ENCODE measurements at places on chromosomes 2 and 18.
A peak's percentile ranks its signal among the peaks of the same experiment; 100 is the strongest.

GRCh38 chr2:103293742-103294077 lies 531.9 kb downstream of the TMEM182 start:
- no peak for DNase-seq

DNA sequence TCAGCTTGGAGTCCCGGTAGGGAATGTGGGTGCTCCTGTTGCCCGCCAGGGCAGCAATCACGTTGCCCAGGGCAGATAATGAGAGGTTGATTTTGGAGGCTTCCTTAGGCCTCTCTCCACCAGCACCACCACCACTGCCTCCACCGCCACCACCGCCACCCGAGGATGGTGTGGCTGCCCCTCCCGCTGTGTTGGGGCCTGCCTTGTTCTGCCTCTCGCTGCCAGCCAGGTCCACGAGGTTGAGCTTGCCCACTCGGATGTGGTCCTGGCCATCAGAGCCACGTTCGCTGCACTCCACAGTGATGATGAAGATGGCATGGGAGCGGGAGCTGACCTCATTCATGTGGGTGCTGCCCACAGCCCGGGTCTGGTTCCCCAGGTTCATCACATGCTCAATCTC lies 1.3 kb downstream of the KIF3C start:
- DNase-seq = no peak

DNA sequence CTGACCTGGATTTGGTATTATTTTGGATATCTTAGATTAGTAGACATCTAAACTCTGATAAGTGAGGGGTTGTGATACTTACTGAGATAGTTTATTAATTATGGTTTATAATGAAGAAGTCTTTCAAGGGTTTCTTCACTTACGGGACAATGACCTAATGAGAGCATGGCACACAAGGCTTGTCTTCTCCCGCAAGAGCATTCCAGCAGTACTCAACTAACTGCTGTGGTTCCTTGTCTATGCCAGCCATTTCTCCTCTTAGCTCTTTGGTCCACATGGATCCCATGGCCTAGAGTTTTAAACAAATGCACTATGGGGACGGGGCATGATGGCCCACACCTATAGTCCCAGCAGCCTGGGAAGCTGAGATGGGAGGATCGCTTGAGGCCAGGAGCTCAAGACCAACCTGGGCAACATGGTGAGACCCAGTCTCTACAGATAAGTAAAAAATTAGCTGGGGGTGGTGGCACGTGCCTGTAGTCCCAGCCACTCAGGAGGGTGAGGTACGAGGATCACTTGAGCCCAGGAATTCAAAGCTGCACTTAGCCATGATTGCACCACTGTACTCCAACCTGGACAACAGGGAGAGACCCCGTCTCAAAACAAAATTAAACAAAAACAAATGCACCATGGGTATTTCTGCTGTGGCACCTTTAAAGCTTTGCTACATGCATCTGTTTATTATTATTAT lies 161.7 kb upstream of the MYCN start:
- no peak for DNase-seq

DNA sequence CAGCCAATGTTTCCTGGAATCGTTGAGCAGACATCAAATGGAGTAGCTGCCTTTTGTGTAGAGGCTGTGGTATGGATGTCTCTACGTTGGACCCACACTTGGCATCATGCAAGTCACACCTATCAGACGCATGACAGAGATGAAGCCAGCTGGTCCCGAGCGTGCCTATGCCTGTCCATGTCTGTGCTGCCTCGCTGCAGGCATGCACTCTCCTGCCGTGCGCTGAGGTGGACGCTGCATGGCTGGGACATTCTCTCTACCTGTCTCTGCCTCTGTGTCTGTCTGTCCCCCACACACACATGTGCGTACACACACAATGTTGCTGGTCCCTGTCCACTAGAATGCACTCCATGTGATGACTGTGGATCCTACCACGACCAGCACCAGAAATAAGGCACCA lies 514.2 kb upstream of the MYT1L start:
- DNase-seq = no peak

- DNase-seq = no peak
Measured at GRCh38 chr2:217943446-217944321, 59.1 kb downstream of the TNS1 start.

GRCh38 chr2:239946562-239946863 lies 78.6 kb downstream of the NDUFA10 start:
- DNase-seq = no peak

GRCh38 chr2:215238485-215239098 lies 73.3 kb upstream of the ATIC start:
- no peak for DNase-seq

DNA sequence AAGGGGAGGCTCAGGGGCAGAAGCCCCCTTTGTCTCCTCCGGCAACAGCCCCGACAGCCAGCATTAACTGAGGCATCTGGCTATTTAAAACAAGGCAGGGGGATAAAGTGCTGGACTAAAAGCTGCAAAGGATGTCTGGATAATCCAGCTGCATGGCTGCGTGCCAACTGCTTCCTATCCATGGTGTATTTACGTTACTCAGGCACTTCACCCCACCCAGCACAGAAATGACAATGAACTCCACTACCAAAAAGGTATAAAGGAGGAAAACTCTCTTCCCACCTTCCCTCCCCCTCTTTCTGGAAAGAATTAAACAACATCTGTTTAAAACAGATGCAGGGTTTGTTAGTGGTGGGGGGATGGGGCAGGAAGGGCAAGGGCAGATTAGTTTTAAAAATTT lies 82.5 kb downstream of the SPRED2 start:
- no peak for DNase-seq

GRCh38 chr2:54422072-54422581 lies 34.0 kb upstream of the SPTBN1 start:
- DNase-seq = peak; percentile 21

DNA sequence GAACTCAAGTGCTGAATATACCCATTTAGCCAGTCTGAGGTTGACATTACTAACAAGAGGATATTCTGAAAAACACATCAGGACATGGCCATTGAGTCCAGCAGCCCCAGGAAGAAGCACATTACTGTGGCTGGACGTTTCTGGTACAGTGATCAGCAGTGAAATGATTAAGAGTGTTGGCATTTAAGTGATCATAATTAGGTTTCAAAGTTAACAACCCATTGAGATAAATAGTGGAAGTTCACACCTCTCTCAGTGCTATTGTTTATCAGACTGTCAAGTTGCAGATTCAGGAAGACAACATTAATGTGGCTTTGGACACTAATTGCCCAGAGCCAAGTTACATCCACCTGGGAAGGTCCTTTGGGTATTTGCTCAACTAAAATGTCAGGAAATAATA lies 139.5 kb upstream of the GAREM1 start:
- DNase-seq = no peak

DNA sequence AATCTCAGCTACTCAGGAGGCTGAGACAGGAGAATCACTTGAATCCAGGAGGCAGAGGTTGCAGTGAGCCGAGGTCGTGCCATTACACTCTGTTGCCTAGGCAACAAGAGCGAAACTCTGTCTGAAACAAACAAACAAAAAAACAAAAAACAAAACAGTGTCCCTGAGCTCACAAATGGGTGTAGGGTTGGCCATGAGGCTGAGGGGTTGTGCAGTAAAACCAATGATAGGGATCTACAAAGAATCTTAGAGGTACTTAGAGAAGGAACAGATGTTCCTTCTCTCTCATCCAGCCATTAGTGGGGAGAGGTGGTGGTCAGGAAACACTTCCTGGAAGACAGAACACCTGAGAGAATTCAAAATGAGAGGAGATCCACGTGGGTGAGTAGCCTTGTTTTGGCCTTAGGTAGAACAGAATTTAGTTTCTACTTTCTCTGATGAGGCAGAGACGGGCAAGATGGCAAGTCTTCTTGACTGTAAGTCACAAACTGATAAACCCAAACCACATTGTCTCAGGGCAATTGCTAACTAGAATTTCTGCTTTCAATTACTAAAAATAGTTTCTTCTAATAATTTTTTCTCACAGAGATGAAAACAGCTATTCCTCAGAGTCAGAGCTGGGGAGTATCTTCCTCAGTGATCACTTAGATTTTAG lies 61.5 kb upstream of the PPM1B start:
- DNase-seq = no peak

- DNase-seq = no peak
Measured at GRCh38 chr2:232280341-232280740, 98.2 kb upstream of the ALPP start.

DNA sequence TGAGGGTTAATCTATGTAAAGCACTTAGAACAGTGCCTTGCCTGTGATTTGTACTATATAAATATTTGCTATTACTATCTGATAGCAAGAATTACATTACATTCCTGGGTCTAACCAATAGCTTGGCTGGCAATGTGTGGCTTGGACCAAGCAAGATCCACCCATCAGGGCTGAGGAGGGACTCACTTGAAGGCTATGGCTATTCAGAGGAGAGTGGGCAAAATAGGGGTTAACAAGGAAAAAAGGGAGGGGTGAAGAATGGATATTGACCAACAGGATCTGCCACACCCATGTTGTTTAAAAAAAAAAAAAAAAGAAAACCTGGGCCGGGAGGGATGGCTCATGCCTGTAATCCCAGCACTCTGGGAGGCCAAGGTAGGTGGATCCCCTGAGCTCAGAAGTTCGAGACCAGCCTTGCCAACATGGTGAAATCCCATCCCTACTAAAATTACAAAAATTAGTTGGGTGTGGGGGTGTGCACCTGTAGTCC lies 20.0 kb upstream of the TMBIM1 start:
- DNase-seq = no peak

DNA sequence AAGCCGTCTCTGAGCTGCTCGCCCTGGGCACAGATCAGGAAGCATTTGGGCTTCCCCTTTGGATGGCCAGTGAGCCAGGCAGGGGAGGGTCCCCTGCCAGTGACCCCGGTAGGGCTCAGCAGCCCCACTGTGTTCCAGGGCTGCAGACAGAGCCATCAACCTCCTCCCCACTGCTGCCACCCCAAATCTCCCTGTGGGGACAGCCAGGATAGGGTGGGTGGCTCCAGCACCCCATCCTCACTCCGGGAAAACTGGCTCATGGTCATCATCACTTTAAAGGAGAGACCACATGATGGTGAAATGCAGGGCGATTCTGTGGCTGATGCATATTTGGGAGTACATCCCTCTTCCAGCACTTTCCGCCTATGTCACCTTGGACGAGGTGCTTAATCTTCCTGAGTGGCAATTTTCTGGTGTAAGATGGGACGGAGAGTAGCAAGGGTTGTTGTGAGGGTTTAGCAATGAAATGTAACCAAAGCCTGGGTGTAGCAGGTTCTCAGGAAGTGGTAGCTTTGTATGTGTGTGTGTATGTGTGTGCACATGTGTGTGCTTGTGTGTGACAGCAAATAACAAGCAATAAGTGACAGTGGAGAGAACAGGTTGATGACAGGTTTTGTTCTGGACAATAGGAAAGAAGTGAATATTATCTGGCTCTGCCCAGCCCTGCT lies 61.8 kb downstream of the ACAA2 start:
- DNase-seq = no peak

GRCh38 chr18:54787616-54788015 lies 40.7 kb upstream of the RAB27B start:
- no peak for DNase-seq

GRCh38 chr2:63654959-63655358 lies 66.2 kb downstream of the MDH1 start:
- peak; percentile 9 for DNase-seq

DNA sequence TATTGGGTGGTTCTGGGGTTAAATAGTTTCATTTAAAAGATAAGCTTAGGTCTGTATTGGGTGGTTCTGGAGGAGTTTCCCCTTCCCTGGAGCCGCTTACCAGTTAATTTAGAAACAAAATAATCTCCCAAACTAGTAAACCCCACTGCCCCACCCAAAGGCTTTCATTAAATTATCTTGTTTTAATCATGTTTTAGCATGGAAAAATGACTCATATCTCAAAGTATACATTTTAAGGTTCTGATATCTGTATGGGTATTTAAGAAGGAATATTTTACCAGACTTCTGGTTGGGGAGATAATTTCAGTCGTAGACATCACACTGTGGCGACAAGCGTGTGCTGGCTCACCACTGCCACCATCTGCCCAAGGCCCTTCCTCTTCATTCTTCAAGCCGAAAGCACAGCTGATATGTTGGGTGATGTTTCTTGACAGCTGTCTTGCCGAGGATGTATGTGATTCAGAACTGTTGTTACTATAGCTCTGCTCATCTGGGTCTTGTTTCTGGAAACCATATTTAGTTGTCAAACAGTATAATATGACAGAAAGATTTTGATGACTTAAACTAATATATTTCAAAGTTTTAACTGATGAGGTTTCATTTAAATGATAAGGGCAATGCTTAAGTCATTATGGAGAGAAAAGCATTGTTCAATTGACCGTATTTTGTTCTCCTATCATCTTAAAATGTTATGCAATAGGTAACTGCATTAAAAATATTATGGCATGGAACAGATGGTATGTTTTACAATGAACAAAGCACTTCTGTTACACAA lies 5.1 kb downstream of the FIGLA start:
- peak; percentile 30 for DNase-seq

Measured in activated T-cell treated with anti-CD3 and anti-CD28 coated beads for 48 hours (primary cell).